ENCODE measurements at places on chromosomes 4 and X.
A peak's percentile ranks its signal among the peaks of the same experiment; 100 is the strongest.

DNA sequence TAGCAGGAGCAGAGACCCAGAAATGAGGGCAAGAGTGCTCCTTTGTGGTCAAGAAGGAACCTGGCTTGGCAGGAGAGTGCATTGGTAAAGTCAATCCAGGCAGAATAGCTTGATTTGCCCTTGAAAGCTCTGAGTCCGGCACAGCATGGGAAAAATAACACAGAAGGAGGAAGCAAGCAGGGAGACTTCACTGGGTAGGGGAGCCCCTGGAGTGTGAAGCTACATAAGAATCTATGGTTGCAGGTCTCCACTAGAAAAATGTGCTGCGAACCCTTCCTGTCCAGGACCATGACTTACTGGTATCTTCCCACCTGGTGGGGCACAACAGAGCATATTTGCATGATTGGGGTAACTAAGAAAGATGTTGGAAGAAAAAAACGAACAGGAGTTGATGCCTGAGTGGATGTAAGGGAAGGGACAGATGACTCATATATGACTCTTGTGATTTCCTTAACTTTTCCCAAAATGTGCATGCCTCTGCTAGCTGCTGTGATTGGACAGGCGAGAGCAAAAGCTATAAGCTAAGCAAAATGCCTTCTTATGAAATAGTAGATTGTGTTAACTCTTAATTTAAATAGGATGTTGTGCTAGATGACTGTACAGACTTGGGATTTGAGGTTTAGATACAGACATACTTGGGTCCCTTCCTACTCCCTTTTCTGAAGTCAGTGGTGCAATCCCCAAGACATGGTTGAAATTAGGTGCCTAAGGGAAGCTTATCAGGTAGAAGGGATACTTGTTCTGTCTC lies 3.3 kb downstream of the IL13RA1 start:
- DNase-seq: peak; percentile 17

- DNase-seq: no peak
These were observed 28.0 kb upstream of the ZNF280C start for GRCh38 chrX:130296743-130297142.

DNA sequence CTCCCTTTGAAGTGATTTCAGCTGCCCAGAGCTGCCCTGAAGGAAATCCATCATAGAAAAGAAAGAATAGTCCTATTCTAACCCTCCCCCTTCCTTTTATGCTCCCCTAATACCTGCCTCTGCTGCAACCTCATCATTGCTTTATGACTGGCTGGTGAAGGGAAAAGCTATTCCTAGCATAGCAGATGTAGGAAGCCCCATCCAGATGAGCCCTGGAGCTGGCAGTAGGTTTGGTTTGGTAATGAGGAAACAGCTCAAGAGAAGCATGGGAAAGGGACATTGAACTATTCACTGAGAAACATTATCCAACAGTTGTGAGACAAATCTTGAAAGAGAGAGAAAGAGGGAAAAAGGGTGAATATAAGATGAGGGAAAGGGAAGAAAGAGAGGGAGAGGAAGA lies 29.2 kb downstream of the ARSJ start:
- peak; percentile 57 for DNase-seq

GRCh38 chr4:105551965-105552746 lies at the start of gene ARHGEF38:
TSS of gene ARHGEF38 (plus strand) at chr4:105552620. CDS start at chr4:105552766, 146 bp downstream.
- DNase-seq: peak; percentile 94
